Left lung (tissue), 14 donors: ENCODE measurements at places on chromosomes 2 and 18. TPM values are rescaled to one million over a fixed set of nuclear protein-coding genes. Genes with fewer than 3 reads are reported as not detected.

ATP6V1B1 gene
- polyA plus RNA-seq, result 4.8 TPM

CHST9 gene
- polyA plus RNA-seq, result 2.2 TPM

NTSR2 gene
- polyA plus RNA-seq, result not detected

ACTG2 gene
- polyA plus RNA-seq, result 41.5 TPM

SPC25 gene
- 22.3 TPM for polyA plus RNA-seq

RAMP1 gene
- 12.6 TPM for polyA plus RNA-seq

TACR1 gene
- polyA plus RNA-seq, result 2.9 TPM

NDC80 gene
- polyA plus RNA-seq, result 32.2 TPM

IL18RAP gene
- polyA plus RNA-seq, result 1.9 TPM

PLEK gene
- 9.0 TPM for polyA plus RNA-seq

GRCh38 chr2:156331572-156332283 is 793 bp downstream of the NR4A2 start:
- DNase-seq, result peak; percentile 74

- DNase-seq, result no peak
These were observed 24.5 kb downstream of the SIGLEC15 start for GRCh38 chr18:45850021-45850420.

- no peak for DNase-seq
These were observed 31.8 kb downstream of the SMAD2 start for GRCh38 chr18:47898696-47899095.

GRCh38 chr2:241922411-241922810 is 52.9 kb downstream of the RTP5 start:
- no peak for DNase-seq

DNA sequence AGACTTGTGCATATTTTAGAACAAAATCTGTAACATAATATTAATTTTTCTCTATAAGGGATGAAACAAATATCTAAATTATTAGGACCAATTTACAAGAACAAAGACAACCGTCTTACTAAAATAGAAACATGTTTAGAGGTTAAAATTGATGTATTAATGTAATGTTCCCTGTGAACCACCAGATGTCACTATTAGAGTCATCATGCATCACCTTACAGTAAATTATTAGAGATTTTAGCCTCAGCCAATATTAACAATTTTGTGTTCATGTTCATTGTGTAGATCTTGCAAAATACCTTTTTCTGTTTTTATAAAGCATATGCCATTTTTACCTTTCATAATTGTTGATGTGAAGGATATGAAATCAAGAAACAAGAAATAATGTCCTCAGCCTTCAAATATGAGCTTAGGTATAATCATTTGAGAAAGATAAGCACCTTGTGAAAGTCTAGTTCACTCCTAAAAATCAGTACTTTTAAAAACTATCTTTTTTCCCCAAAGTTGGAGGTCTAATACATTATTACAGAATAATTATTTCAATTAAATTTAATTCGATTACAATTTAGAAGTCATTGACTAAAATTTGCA is 344.3 kb upstream of the KCNH7 start:
- DNase-seq, result peak; percentile 6

DNA sequence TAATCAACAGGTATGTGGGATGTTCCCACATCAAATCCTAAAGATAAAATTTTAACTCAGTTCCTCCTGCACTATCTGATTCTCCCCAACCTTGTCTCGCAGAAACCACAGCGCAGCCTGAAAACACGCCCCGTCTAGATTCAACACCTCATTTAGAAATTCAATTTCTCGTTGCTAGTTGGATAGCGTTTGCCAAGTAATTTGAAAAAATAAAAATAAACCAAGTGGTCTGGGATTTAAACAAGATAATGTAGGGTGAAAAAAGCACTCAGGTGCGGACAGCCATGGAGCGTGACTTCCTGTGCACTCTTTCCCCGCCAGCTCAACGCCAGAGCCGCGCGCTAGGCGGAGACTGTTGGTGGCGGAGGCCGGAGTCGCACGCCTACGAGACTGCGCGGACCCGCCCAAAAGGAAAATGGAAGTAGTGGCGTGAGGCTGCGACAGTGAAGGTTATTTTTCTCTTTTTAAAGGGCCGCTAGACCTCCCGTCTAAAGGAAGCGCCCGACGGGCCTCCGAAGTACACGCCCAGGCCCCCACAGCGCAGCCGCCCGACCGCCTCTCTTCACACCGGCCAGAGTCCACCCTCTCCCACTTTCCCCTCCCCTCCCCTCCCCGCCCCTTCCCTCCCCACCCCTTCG is 615 bp upstream of the CCNT2 start:
- DNase-seq, result peak; percentile 89

DNA sequence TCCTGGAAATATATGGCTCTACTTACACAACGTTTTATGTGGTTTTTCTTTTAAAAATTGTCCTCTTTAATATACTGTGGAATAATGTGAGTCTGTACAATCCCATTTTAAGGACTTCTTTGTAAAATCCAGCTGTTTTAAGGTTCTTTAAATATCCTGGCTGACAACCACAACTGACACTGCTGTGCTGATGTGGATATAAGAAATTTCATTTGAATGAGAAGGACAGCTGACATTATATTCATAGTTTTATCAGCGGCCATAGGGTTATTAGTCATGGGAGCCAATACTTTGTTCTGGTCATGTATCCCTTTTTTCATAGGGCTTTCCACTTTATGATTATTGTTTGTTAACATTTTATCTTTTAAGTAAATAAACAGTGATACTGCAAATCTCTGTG is 169.5 kb downstream of the CAMKMT start:
- no peak for DNase-seq

GRCh38 chr2:136310797-136311603 is 193.1 kb upstream of the CXCR4 start:
- DNase-seq, result no peak

GRCh38 chr2:112682101-112682500 is 36.4 kb downstream of the SLC20A1 start:
- DNase-seq, result no peak

DNA sequence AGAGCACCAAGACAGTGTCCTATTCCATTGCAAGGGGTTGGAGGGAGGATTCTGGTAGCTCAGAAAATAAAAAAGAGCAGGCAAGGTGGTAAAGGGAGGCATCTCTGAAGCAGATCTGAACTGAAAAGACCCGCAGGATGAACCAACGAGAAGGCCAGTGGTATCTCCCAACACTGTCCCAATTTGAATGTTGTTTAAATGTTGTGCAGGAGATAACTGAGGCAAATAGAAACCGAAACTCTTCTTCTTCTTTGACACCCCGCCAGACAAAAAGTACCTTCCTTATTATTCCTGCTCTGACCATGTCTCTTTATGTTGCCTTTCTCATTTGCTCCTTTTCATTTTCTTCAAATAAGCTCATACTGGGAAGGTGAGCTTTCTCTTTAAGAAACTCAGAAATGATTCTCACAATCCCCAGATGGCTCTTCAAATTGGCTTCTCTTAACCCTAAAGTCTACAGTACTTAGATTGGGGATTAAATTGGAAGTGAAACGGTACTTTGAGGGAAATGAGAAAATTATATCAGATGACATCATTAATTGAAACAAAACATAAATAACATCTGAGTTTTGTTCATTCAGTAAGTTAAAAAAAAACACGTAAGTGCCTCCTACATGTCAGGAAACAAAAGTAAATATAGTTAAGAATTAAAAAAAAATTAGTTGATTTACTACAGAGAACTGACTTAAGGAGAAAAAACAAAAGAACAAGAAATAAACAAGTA is 143.6 kb downstream of the WDPCP start:
- DNase-seq, result no peak

GRCh38 chr2:204027091-204027490 is 90.5 kb downstream of the ICOS start:
- DNase-seq, result no peak

GRCh38 chr2:75276093-75277029 is 77.0 kb upstream of the TACR1 start:
- DNase-seq, result no peak

- DNase-seq, result no peak
These were observed 557 bp upstream of the E2F6 start for GRCh38 chr2:11466307-11467128.

- DNase-seq, result no peak
These were observed 324.5 kb upstream of the MYT1L start for GRCh38 chr2:2655453-2656114.

- no peak for DNase-seq
These were observed 41.6 kb downstream of the KCNE4 start for GRCh38 chr2:223093436-223094241.

DNA sequence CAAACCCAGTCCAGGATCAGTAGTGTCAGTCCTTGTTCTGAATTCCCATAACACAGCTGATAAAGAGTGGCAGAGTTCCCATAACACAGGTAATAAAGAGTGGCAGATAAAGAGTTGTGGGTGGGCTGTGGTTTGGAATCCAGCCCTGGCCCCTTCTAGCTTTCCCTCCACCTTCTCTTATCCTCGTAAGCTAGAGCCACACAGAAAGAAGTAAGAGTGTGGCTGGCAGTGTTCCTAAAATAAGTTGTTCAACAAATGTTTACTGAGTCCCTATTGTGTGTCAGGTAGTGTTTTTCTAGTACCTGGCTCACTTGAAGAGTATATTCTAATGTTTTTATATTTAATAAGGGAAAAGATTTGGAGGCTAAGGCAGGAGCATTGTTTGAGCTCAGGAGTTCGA is 65.0 kb upstream of the BCL2L11 start:
- no peak for DNase-seq

- no peak for DNase-seq
These were observed 227.7 kb downstream of the ALPK2 start for GRCh38 chr18:58401191-58401590.

DNA sequence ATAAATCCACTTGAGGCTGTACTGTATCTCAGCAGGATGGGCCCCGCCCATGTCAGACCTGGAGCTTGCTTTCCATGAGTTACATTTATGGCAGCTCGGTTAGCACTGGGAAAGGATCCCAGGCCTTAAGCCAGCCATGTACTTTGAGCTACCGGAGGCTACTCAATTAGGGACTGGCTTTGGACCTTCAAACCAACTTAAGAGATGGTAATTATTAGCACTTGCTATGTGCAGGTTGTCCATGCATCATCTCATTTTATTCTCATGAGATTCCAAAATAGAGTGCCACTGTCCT is 64.4 kb downstream of the ACTR2 start:
- no peak for DNase-seq

DNA sequence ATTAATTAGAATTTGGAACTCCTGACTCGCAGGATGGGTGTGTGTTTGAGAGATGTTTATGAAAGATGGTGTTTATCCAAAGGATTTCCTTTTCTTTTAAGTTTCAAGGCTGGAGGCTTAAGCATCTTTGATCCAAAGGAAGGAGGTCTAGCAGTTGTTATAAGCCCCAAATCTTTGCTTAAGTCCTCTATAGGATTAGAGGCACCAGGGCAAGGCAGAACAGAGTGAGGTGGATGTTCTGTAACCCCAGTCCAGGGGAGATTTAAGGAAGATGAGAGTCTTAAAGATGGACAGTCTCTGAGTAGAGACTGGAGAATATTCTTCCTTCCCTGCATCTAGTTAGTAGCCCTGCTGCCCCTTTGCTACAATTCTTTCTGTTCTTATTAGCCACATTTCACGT is 17.5 kb downstream of the LBH start:
- no peak for DNase-seq

- DNase-seq, result no peak
These were observed 182.6 kb downstream of the PDE11A start for GRCh38 chr2:177889818-177890460.

GRCh38 chr18:70149616-70150301 is 55.7 kb downstream of the RTTN start:
- DNase-seq, result no peak

GRCh38 chr2:102418421-102418961 is 4.5 kb upstream of the IL18RAP start:
- no peak for DNase-seq
